ENCODE measurements at places on chromosomes 13 and 19. TPM values are rescaled to one million over a fixed set of nuclear protein-coding genes. Genes with fewer than 3 reads are reported as not detected.

Gene ACER1
- 1.3 TPM for total RNA-seq

Gene MAP4K1
- total RNA-seq, result 361 TPM

Gene NTF4
- total RNA-seq, result not detected

Gene FFAR1
- total RNA-seq, result not detected

Gene PROSER1
- total RNA-seq, result 49.5 TPM

GRCh38 chr13:82070416-82070815 lies 1729.5 kb upstream of the SPRY2 start:
- H3K27ac ChIP-seq, result no peak overlapping the region
- H3K27me3 ChIP-seq, result no peaks in the 10 kb centered on the region
- no peak overlapping the region for H3K4me3 ChIP-seq
- no peaks in the 10 kb centered on the region for H3K4me1 ChIP-seq
- no peak for DNase-seq

GRCh38 chr13:59690857-59691500 lies 472.7 kb downstream of the DIAPH3 start:
- no peak overlapping the region for H3K27ac ChIP-seq
- H3K36me3 ChIP-seq, result no peaks in the 10 kb centered on the region
- no peaks in the 10 kb centered on the region for H3K4me1 ChIP-seq
- H3K27me3 ChIP-seq, result no peaks in the 10 kb centered on the region
- DNase-seq, result no peak
- H3K4me3 ChIP-seq, result no peak overlapping the region

GRCh38 chr19:58382997-58383603 lies 2.3 kb upstream of the ZNF837 start:
- H3K36me3 ChIP-seq, result peaks cover under 1% of the 10 kb centered on the region
- no peak for DNase-seq
- no peak overlapping the region for H3K27ac ChIP-seq
- H3K4me3 ChIP-seq, result no peak overlapping the region
- H3K4me1 ChIP-seq, result peaks cover 39% of the 10 kb centered on the region
- H3K27me3 ChIP-seq, result no peaks in the 10 kb centered on the region

- no peak overlapping the region for H3K4me3 ChIP-seq
- no peaks in the 10 kb centered on the region for H3K27me3 ChIP-seq
- no peaks in the 10 kb centered on the region for H3K36me3 ChIP-seq
- peak overlapping the region; percentile 64 for H3K27ac ChIP-seq
These were observed 4.3 kb downstream of the NANOS3 start for GRCh38 chr19:13881251-13881691.

DNA sequence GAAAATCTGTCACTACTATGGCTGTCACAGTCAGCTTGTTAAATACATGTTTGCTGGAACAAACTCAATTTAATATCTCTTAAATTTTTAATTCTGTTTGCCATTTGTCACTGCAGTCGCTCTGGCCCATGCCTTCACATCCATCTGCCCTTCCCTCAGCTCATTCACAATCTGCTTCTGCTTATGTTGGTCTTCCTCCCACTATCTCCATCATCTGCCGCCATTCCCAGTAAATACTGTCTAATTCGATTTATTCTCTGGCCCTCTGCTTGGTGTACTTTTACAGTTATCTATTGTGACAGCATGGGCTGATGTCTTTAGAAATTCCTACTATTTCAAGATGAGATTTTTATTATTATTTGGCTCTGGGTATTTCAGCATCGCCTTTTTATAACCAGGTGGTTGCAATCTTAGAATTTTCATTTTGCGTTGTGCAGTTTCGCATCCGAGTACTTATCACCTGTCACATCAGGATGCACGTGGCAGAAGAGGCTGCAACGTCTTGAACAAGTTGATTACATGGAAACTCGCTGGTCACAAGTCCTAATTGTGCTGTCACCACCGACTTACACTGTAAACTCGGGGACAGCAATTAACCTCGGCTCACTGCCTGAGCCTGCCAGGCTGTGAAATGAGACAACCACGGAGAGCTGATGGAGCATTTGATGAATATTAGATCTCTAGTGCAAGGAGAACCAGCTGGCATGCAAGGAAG lies 158.4 kb downstream of the MYO16 start:
- no peak overlapping the region for H3K27ac ChIP-seq
- no peaks in the 10 kb centered on the region for H3K4me1 ChIP-seq
- H3K4me3 ChIP-seq, result no peak overlapping the region
- no peaks in the 10 kb centered on the region for H3K27me3 ChIP-seq
- no peaks in the 10 kb centered on the region for H3K36me3 ChIP-seq
- no peak for DNase-seq

- peaks cover 16% of the 10 kb centered on the region for H3K36me3 ChIP-seq
- H3K27ac ChIP-seq, result no peak overlapping the region
- DNase-seq, result no peak
- H3K27me3 ChIP-seq, result no peaks in the 10 kb centered on the region
These were observed 10.5 kb downstream of the MTMR6 start for GRCh38 chr13:25276748-25277147.

DNA sequence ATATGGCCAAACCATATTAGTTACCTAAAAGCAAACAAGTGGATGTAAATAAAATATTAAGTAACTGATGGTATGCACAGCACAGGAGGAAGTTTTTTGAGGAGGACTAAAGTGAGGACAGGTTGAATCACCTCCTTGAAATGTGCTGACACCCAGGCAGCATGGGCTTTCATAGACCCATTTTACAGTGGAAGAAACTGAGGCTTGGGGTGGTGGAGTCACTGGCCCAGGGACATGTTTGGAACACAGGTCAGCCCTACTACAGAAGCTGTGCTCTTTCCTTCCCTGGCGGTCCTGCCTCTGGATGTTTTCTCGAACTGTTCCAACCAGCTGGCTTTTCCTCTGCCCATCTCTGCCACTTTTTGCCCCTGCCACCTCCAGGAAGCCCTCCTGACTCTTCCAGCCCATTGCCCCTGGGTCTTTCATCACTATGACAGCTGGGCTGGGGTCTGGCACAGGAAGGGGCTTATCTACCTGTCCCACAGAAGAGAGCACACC lies 11.2 kb upstream of the PTPRS start:
- no peak overlapping the region for H3K4me3 ChIP-seq
- H3K4me1 ChIP-seq, result no peaks in the 10 kb centered on the region
- H3K36me3 ChIP-seq, result no peaks in the 10 kb centered on the region
- no peaks in the 10 kb centered on the region for H3K27me3 ChIP-seq
- no peak for DNase-seq
- no peak overlapping the region for H3K27ac ChIP-seq

- no peaks in the 10 kb centered on the region for H3K36me3 ChIP-seq
- no peak for DNase-seq
- peak overlapping the region; percentile 79 for H3K27ac ChIP-seq
- H3K4me1 ChIP-seq, result peaks cover 48% of the 10 kb centered on the region
- H3K4me3 ChIP-seq, result peak overlapping the region; percentile 88
These were observed 1.0 kb upstream of the CHAMP1 start for GRCh38 chr13:114313061-114313860.

DNA sequence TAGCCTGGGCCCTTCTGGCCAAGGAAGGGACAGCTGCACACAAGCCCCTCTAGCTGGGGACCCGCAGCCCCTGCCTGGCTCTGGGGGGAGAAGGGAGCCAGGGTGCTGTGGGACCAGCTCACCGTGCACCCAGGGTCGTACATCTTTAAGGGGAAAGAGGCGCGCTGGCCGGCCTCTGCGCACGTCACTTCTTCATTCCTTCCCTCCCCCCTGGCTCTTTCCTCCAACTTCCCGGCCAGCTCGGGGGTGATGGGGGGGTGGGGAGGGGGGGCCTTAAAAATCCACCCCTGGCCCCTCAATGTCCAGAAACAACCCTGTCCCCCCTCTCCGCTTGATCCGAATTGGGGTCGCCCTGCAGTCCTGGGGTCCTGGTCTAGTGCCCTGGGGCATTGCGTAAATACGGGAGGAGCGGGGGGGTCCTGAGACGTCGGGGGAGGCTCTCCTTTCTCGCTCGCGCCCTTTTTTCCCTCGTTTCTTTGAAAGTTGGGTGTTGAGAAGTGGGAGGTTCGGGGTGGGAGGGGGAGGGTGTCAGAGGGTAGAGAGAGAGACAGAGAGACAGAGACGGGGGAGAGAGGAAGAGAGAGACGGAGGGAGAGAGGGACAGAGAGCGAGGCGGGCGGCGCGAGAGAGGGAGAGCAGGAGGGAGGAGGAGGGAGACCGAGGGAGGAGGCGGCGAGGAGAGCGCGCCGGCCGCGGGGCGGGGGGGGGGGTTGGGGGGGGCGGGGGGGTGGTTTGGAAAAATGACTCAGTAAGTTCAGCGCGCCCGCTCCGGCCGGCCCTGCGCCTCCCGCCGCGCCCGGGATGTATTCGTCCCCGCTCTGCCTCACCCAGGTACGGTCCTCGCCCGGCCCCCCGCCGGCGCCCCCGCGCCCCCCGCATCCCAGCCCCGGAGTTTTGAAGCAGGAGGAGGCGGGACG lies at the start of gene NFIC:
Gene NFIC, plus strand, starts transcription at position 748 of the 917 bp plus-strand sequence. Its CDS starts 54 bp downstream, at position 802.
- DNase-seq, result no peak
- H3K27ac ChIP-seq, result peak within 1 kb of the TSS; percentile 22
- no peak within 1 kb of the TSS for H3K4me3 ChIP-seq
- H3K36me3 ChIP-seq, result no peaks in the 10 kb centered on the region
- H3K27me3 ChIP-seq, result no peaks in the 10 kb centered on the region

- H3K27ac ChIP-seq, result no peak overlapping the region
- DNase-seq, result no peak
- H3K27me3 ChIP-seq, result no peaks in the 10 kb centered on the region
- no peaks in the 10 kb centered on the region for H3K36me3 ChIP-seq
- H3K4me1 ChIP-seq, result no peaks in the 10 kb centered on the region
These were observed 291.2 kb downstream of the TEX29 start for GRCh38 chr13:111611651-111612050.

GRCh38 chr19:11024259-11024658 lies 63.4 kb downstream of the SMARCA4 start:
- no peak overlapping the region for H3K4me3 ChIP-seq
- H3K4me1 ChIP-seq, result no peaks in the 10 kb centered on the region
- no peak overlapping the region for H3K27ac ChIP-seq
- DNase-seq, result no peak
- H3K27me3 ChIP-seq, result no peaks in the 10 kb centered on the region
- H3K36me3 ChIP-seq, result peaks cover 83% of the 10 kb centered on the region

GRCh38 chr19:52398081-52398441 lies 412 bp downstream of the ZNF528 start:
- peaks cover 14% of the 10 kb centered on the region for H3K4me1 ChIP-seq
- H3K27ac ChIP-seq, result peak overlapping the region; percentile 56
- DNase-seq, result no peak
- H3K36me3 ChIP-seq, result peaks cover 7% of the 10 kb centered on the region

GRCh38 chr13:105278943-105279381 lies 1256.5 kb downstream of the EFNB2 start:
- no peaks in the 10 kb centered on the region for H3K4me1 ChIP-seq
- no peak for DNase-seq
- H3K27me3 ChIP-seq, result no peaks in the 10 kb centered on the region
- H3K27ac ChIP-seq, result no peak overlapping the region
- no peak overlapping the region for H3K4me3 ChIP-seq

Data from CD4-positive, alpha-beta memory T cell (primary cell).